ENCODE measurements at places on chromosomes 11 and 22. TPM values are rescaled to one million over a fixed set of nuclear protein-coding genes. Genes with fewer than 3 reads are reported as not detected.

BSCL2 gene
- total RNA-seq = 32.9 TPM

CD3D gene
- not detected for total RNA-seq

THY1 gene
- total RNA-seq = 0.42 TPM

LTO1 gene
- total RNA-seq = 8.5 TPM

SOX6 gene
- 23.2 TPM for total RNA-seq

ST14 gene
- total RNA-seq = 0.52 TPM

INPP5J gene
- total RNA-seq = 1.3 TPM

APOA5 gene
- not detected for total RNA-seq

FDX1 gene
- 23.7 TPM for total RNA-seq

KDELR3 gene
- total RNA-seq = 0.95 TPM

OR52H1 gene
- total RNA-seq = not detected

GSTT2B gene
- total RNA-seq = 16.4 TPM

Measured in psoas muscle (tissue), 8 donors.